ENCODE measurements at places on chromosomes 3 and 15.

GRCh38 chr3:171841620-171842000, 1.5 kb upstream of the TMEM212 start:
- DNase-seq, result no peak

DNA sequence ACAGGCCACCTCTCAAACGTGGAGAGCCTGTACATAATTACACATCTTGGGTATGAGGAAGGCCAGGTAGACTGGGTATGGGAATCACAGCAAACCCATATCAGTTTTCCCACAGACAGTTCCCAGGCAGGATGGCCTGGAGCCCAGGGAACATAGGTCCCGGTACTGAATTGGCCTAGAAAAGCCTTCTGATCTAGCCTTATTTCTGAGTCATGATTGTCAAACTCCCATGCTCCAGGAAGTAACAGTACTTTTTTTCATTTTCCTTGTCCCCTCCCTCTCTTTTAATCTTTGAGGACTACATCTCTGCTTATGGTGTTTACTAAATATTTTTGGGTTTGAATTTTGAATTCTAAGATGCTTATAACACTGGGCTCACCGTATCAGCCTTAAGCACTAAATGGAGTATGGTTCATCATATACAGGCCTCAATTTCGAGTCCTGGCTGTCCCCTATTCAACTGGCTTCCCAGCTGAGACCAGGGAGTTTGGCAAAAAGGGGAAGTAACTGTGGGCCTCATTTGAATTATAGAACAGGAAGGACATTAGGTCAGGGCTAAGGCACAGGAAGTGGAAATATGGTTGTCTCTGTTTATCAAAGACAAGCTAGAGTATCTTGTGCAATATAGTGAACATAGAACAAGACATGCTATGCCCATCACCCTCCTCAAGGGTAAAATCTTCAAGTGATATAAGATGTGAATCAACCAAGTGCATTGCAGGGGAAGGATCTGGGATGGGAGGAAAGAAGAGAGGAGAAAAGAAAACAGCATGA, 494.6 kb downstream of the NTRK3 start:
- no peak for DNase-seq

DNA sequence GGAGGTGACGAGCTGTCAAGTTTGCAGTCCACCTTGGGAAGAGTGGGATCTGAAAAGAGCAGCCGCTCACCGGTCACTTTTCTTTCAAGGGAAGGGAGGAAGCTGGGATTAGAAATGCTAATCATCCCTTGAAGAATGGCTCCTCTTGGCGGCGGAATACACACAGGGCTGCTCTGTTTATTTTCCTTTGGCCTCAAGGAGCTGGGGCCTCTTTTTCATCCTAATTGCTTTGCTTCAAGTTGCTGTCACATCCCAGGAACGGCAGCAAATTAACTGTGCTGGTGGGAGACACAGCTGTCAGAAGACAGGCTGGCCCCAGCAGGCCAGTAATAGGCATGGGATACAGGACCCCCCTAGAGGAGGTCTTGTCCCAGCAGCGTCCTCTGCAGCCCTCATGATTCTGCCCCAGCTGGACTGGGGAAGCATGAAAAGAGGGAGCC, 6.7 kb downstream of the KBTBD13 start:
- DNase-seq, result no peak

GRCh38 chr15:99502661-99503060, 63.1 kb upstream of the MEF2A start:
- DNase-seq, result peak; percentile 33

GRCh38 chr3:13634615-13635014, 85.7 kb downstream of the FBLN2 start:
- DNase-seq, result no peak

- no peak for DNase-seq
Observed at GRCh38 chr3:4001976-4002375, 202.7 kb downstream of the LRRN1 start.

DNA sequence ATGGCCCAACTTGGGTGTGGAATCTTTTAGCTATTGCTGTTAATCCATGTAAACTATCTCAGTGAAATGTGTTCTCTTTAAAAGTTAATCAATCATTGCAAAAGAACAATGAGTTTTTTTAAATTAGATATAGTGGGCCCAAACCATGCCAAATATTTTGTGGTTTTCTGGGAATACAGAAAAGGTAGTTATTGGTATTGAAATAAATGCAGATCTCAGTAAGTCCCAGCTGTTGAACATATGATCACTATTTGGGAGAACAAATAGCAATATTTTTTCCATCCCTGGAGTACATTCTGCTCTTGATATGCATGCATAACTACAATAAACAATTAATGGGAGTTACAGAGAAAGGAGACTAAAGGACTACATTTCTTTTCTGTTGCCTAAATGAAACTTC, 36.0 kb upstream of the LEKR1 start:
- no peak for DNase-seq

DNA sequence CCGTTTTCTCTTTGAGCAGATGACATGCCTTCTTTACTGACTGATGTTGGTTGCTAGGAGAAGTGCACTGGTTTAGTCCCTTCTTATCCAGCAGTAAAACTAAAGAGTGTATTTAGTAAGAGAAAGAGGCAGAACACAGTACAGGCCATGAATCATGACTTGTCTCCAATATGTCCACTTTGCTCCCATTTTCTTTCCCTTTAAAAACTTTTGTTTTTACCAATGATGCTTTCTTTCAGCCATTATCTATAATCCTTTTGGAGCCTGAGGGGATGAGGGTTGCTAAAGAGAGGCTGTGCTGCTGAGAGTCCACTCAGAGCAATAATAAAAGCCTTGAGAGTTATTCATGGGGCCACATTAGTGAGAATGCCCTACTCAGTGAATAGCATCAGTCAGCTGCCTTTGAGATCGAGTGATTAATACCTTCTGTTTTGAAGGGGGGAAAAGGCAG, 12.2 kb downstream of the ROBO2 start:
- no peak for DNase-seq

DNA sequence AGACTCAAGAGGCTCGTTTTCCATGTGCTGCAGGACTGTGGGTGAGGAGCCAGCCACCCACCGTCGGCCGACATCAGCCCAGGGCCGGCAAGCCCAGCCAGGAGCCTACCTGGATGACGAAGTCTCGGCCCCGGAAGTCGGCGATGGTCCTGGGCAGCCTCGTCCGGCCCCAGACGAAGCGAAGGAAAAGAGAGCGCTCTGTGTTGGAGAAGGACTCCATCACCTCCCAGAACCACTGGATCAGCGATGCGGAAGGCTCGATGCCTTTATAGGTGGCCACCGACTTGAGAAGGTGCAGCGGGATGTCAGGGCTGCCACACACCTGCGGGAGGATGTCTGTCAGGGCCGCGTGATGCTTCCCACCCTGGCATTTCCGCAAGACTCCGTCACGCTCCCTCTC, 13.8 kb upstream of the OCA2 start:
- DNase-seq, result no peak

DNA sequence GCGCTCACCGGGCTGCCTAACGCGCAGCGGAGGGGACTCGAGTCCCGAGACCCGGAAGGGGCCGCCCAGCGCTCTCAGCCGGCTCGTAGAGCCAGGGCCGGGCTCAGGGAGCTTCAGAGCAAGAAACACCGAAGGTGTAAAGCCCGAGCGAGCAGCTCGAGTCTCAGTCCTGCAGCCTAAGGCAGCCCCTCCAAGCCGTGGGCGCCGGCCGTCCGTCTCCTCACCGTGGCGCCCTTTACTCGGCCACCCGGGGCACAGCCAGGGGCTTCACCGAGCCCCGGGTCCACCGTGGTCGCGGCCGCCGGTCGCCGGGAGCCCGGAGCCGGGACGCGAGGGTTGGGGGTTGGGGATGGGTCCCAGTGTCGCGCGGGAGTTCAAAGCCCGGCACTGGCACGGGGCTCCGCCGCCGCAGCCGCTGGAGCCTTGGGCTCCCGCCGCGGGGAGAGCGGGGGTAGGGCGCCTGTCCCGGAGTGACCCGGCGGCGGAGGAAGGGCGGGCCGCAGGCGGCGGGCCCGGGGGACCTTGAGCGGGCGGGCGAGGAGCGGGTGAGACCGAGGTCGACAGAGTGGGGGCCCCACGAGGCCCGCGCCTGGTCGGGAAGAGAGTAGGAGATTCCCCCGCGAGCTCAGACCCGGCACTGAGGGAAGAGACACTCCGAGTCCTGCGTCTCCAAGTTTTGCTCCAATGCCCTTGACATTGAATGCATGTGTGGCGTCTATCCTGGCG, 26.9 kb upstream of the THRB start:
- DNase-seq, result peak; percentile 61

DNA sequence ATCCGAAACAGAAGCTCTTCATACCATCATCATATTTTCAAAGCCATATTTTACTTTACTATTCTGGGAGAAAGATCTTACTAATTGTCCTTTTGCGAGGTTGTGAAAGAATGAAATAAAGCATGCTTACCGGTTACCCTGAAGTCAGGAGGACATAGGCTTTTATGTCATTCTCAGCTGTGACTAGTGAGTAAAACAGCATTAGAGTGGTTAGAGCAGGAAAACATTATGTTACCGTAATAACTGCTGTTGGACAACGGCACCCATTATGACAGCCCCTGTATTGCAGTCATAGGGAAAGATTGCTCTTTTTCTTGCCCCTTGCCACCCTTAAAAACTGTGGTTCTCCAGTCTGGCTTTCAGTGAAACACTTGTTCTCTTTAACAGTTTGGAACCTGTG, 1035.7 kb downstream of the ZPLD1 start:
- no peak for DNase-seq

GRCh38 chr3:142586803-142587406, 8.4 kb upstream of the ATR start:
- DNase-seq, result no peak

DNA sequence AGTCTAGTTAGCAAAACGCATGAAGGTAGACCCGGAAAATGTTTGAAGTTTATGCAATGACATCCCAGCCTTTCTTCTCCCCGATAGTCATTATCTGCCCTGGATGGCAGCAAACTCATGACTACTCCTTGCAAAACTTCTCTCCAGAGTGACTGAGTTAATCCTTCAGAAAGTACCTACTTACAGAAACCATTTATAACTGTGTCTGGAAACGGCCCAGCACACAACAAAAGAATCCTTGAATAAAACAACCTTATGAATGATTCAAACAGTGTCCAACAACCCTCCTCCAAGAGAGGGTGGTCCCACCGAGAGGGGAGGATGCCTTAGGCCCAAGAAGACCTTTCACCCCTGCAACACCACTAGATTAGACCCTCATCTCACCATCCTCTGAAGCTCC, 14.2 kb downstream of the ST8SIA2 start:
- no peak for DNase-seq

DNA sequence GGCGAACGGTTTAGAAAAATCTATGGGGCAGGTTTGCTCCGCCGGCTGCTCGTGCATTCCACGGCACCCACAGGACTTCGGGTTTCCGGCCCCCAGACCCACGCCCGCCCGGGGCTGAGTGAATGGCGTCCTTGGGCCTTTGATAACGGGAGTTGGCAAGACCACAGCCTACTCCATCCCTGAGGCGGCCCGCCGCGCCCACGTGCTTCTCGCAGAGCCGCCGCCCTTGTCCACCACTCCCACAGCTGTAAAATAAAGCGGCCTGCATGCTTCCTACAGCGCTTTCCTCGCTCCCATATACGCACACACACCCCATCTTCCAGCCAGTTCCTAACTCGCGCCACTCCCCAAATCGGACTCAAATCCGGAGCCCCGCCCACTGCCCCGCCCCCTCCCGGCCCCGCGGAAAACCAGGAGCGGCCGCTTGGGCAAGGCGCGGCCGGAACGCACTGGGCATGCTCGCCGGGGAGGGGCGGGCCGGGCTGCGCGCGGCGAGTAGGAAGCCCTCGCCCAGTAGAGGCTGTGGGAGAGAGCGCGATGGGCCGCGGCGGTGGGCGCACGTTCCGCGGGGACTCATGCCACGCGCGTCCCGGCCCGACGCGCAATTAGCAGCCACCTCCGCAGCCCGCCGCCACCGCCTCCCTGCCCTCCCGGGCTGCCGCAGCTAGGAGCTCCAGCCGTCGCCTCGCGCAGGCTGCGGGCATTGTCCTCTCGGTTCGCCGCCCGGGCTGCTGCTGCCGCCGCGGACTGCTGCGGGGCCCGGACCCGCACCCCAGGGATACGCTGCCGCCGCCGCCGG, at the start of gene RAP2B:
RAP2B (plus strand) TSS at position 513 of the 799 bp plus-strand sequence. CDS start 468 bp downstream, outside the sequence.
- peak; percentile 99 for DNase-seq

DNA sequence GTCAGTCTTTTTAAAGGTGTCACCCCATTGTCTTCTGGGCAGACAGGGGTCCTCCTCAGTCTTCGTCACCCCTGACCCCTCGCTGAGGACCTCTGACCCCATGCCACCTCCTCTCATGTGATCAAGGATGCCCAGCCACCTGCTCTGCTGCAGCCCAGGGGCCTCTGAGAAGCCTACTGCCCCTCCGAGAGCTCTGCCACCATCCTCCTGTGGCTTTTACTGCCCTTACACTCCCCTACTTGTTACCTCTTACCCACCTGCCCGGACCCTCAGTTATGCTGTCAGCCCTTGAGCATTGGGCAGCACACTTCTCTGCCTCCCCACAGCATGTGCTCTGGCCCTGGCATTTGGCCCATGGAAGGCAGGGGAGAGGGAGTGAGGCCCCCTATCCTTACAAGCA, 123.2 kb downstream of the LRRK1 start:
- DNase-seq, result peak; percentile 27

GRCh38 chr3:196096382-196096953, 14.6 kb upstream of the TFRC start:
- peak; percentile 54 for DNase-seq

DNA sequence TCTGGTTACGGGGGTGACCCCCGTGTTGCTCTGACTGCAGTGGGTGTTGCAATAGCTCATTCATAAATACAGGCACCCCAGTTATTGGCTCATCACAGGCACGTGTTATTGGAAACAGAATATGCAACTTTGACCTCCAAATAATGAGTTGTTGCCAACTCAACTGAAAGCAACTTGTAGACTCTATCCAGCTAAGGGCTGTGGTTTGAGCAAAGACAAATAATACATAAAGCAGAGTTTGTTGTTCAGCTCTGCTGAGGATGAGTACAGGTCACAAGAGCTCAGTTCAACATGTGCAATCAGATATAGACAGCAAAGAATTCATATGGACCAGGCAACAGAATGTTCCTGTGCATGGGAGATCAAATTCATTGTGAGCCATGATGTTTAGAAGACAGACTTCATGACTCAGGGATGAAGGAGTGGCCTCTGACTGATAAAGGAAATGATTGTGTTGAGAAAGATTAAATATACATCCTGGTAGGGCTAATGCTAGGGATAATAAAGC, 87.6 kb upstream of the LRIG1 start:
- DNase-seq, result no peak

GRCh38 chr3:127329631-127330285, 41.9 kb upstream of the PRR20G start:
- DNase-seq, result no peak

DNA sequence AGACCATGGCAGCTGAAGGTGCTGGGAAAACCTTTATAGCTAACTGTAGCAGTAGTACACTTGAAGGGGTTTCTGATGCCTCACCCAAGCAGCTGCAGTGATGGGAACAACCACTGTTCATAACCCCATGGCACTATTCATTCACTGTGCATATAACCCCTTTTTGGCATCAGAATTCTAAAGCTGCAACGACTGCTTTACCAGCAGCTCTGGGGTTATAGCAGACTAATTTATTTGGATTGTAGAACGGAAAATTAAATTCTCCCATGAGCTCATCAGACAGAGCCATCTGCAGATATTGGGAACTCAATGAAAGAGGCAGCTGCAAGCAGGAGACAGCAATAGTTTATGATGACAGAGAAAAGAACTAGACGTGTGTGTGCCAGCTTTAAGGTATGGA, 28.6 kb downstream of the TFDP2 start:
- no peak for DNase-seq

All from ureter (tissue), 1 donor.